ENCODE measurements at places on chromosomes 4 and X.

- no peak for DNase-seq
These were observed 605.2 kb downstream of the KLHL13 start for GRCh38 chrX:117511379-117511778.

DNA sequence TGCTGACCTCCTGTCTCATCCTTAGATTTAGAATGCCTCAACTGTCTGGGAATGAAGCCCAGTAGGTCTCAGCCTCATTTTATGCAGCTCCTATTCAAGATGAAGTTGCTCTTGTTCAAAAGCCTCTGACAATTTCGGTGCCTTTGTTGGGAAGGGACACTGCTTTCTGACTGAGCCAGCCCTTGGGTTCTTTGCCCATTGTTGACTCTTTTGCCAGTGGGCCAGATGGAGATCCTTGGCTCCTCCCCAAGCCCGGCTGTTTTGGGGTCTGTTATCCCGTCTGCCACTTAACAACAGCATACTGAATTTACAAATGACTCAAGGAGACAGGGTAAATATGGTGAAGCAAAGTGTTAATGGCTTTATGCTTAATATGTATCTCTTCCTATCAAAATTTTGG is 58.3 kb upstream of the PRKX start:
- DNase-seq: no peak

DNA sequence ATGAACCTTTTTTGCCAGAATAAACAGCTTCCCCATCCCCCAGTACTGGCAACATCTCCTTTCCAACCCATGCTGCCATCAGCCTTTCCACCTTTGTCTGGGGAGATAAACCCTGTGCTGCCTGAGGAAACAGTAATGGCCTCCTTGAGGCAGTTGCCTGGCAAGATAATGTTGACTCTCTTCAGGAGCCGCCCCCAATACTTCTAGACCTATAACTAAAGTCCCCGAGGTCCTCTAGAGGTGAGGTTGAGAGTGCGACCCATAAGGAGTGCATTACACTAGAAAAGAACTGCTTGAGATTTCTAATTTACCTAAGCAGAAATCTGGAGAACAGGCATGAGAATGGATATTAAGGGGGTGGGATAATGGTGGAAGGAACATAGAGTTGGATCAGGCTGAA is 963.2 kb upstream of the PCDH7 start:
- DNase-seq: no peak

DNA sequence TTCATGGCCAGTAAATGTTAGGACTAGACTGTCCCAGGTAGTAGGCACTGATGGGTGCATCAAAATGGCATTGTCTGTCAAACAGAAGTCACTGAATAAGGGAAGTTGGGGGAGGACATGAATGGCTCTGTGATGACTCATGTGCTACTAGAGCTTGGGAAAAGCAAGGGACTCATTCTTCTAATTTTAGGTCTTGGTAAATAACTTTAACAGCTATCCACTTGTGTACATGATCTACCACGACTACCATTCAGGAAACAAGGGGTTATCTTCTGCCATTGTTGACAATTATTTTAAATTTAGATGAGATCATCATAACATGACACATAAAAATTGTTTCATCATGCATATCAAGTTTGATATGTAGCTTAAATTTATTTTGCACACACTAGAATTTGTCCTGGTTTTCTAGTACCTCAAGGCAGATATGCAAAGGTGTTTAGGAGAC is 6.3 kb downstream of the AREG start:
- DNase-seq: no peak

- no peak for DNase-seq
These were observed at the start of gene FAM13A for GRCh38 chr4:89056953-89057398. Gene FAM13A (minus strand): TSS chr4:89057185. CDS start chr4:89056964, 221 bp downstream.

DNA sequence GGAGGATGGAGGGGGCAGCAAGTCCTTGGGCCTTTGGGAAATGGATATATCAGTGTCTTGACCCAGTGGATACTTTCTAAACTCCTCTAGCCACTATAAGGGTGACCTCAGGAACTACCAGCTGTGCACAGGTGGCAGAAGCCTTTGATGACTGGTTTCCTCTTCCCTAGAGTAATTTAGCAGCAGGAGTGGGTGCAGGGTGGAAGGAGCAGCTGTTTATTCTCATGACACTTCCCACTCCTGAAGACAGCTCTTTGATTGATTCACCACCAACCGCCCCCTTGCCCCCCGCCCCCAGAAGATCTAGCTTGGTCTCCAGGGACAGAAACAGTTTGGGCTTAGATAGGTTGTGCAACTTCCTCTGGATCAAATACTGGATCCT is 63.0 kb downstream of the GPC3 start:
- no peak for DNase-seq
